Epithelial cell of esophagus (primary cell): ENCODE measurements at places on chromosomes 11 and 22.

- DNase-seq, result peak; percentile 15
These were observed 127.2 kb upstream of the SLC5A12 start for GRCh38 chr11:26849036-26849435.

- no peak for DNase-seq
These were observed 11.1 kb downstream of the TSSC4 start for GRCh38 chr11:2411446-2412305.

GRCh38 chr11:72377596-72377995 is 56.7 kb downstream of the CLPB start:
- no peak for DNase-seq

GRCh38 chr11:11078344-11079086 is 220.7 kb upstream of the ZBED5 start:
- peak; percentile 20 for DNase-seq

GRCh38 chr11:122137078-122137793 is 21.2 kb upstream of the BLID start:
- DNase-seq, result peak; percentile 84

DNA sequence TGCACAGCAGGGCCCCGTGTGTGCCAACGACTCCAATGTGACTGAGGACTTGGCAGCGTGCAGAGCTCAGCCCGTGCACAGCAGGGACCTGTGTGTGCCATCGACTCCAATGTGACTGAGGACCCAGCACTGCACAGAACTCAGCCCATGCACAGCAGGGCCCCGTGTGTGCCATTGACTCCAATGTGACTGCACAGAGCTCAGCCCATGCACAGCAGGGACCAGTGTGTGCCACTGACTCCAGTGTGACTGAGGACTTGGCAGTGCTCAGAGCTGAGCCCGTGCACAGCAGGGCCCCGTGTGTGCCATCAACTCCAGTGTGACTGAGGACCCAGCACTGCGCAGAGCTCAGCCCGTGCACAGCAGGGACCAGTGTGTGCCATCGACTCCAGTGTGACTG is 347.8 kb upstream of the B3GAT1 start:
- DNase-seq, result no peak

DNA sequence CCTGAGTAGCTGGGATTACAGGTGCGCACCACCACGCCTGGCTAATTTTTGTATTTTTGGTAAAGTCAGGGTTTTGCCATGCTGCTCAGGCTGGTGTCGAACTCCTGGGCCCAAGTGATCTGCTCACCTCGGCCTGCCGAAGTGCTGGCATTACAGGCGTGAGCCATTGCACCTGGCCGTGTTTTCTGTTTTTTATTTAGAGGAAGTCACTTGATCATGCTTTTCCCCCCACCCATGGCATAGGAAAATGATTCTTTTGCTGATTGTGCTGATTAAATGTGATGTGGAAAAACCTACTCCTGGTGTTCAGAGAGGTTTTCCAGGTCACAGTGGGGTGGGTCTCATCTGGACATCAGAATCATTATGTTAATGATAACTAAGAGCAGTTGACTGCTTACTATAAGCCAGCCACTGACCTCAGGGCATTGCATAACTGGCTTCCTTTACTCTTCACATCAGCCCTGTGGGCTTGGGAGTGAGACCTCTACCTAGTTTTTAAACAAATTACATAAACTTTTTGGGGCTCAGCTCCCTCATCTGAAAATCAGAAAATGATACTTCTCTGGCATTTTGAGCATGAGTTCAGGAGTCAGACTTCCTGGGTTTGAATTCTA is 71.0 kb downstream of the PTPRJ start:
- peak; percentile 35 for DNase-seq

DNA sequence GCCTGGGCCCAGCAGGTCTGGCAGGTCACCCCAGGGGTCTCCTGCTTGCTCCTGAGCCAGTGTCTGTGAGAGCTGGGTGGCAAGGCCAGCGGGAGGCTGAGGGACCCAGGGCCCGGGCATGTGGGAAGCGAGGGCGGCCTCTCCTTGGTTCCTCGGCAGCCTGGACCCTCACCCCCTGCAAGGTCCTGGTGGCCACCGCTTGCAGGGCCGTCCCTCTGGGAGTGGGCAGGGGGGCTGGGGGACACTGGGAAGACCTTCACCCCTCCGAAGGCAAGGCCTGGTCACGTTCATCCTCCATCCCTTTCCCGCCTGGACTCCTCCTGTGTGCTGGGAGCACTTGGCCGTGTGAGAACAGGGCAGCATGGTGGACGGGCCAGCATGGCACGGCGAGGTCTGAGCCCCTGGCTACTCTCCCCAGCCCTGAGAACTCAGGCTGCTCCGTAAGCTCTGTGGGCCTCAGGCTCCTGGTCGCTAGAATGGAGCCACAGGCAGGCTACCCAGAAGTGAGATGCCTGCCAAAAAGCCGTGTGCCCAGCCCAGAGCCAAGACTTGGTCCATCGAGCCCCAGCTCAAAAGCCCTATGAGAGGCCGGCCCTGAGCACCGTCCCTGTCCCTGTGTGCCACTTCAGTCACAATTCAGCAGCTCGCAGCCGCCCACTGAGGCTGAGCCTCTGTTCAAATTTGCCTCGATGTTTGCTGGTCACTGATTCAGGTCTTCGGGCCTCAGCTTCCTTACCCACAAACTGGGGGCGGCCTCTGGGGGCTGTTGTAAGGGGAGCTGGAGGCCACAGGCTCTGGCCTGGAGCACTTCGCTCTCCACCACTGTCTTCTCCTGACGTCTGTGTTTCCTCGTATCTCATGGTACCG is 45.0 kb downstream of the IGLL1 start:
- no peak for DNase-seq

- no peak for DNase-seq
These were observed 557.1 kb upstream of the CADM1 start for GRCh38 chr11:116061322-116061721.

DNA sequence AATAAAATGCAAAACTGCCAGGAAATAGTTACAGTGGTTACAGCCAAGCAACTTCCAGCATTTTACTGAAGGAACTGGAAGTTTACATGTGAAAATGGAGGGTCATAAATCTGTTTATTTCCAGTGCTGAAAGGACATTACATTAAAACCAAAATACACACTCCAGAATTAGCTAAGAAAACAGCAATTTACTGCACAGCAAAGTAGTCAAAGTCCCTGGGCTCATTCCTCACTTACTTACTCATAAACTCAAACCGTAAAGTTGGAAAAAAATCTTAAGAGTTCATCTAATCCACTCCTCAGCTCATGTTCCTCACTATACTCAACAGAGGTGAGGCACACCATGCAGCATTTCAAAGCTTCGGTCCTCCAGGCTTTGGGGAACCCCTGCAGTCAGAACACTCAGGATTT is 17.4 kb downstream of the CTSC start:
- DNase-seq, result no peak

DNA sequence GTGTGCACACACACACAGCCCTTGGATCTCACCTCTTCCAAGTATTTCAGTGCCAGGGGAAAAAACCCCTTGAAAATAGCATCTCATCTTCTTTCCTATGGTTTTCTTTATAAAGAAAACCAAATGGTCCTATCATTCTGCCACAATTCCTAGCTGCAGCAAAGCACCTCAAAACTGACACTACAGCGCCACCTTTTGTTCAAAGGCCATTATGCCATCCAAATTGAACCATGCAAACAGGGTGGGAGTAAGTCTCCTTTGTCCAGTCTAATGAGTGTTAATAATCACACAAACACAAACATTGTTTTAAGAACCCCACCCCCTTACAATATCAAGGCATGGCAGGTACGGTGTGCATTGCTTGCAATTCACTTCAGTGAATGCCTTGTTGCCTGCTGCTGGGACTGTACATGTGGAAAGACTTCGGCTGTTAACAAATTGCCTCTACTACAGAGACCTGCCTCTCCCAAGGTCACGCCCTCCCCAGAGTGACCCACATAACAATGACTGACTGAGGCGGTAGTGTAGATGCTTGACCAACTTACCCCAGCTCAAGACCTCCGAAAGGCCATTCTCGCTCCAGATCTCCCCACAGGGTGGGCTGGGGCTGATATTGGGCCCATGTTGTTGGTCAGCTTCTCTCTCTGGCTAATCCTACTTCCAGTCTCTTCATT is 31.7 kb downstream of the FAM181B start:
- peak; percentile 55 for DNase-seq

DNA sequence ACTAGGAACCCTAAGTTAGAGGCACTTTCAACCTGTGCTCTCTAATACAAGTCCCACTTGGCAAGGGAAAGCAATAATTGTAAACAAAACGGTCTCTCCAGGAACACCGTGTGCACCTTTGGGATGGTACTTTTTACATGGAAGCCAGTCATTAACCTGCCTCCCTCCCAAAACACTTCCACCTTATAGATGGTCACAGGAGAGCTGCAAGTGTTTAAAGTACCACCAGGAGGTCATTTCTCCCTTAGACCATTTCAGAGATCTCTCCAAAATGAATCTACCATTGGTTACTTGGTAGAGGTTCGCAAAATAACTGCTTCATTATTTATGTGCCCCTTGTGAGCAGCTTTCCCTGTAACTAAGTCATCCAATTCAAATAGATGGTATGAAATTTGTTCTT is 375.3 kb downstream of the DYNC2H1 start:
- DNase-seq, result no peak

DNA sequence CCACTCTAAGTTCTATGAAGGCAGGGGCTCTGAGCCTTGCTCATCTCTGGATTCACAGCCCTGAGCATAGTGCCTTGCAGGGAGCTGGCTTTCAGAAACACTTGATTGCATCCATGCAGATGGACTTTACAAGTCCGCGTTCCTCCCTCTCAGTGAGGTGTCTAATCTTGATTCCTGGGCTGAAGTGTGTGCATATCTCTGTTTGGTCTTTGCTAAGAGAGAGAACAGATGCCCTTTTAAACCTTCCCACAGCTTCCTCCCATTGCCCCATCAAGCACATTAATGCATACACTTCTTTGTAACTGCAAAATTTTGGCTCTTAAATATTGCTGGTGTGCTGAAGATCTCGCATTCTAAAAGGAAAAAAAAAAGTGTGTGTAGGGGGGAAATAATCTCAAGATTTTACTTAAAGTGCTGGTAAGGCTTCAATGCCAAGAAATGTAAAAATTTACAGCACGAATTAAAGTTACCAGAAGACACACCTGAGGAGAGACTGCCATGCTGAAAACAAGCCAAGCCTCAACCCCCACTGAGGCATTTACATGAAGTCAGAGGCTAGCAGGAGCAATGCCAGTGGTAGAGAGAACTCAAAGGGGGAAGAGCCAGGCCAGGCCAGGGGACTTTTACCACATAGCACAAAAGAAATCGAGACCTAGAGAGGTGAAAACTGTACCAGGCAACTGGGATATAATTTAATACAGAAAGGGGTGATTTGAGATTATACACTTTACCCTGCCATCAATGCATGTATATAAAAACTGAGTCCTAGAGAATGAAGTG is 492.1 kb downstream of the SOX6 start:
- no peak for DNase-seq

DNA sequence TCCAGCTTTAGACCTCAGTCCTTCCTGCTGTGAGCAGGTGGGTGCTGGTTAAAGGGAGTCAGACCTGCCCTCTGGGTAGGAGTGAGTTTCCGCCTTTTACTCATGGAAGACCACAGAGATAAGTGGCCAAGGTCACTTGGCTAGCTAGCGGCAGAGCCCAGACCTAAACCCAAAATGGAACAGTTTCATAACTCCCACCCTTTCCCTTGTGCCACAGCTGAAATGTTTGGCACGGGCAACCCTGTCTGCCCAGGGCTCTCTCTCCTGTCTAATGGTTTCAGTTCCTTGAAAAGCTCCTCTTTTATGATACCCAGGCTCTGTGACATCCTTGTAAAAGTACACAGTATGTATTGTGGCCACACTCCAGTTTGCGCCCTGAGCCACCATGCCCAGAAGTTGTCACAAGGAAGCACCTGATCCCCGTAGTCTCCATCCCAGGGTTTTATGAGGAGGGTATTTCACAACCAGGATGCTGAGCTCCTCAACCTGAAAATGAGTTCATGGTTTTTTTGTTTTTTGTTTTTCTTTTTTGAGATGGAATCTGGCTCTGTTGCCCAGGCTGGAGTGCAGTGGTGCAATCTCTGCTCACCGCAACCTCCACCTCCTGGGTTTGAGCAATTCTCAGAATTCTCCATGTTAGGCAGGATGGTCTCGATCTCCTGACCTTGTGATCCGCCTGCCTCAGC is 5.1 kb downstream of the MB start:
- no peak for DNase-seq

DNA sequence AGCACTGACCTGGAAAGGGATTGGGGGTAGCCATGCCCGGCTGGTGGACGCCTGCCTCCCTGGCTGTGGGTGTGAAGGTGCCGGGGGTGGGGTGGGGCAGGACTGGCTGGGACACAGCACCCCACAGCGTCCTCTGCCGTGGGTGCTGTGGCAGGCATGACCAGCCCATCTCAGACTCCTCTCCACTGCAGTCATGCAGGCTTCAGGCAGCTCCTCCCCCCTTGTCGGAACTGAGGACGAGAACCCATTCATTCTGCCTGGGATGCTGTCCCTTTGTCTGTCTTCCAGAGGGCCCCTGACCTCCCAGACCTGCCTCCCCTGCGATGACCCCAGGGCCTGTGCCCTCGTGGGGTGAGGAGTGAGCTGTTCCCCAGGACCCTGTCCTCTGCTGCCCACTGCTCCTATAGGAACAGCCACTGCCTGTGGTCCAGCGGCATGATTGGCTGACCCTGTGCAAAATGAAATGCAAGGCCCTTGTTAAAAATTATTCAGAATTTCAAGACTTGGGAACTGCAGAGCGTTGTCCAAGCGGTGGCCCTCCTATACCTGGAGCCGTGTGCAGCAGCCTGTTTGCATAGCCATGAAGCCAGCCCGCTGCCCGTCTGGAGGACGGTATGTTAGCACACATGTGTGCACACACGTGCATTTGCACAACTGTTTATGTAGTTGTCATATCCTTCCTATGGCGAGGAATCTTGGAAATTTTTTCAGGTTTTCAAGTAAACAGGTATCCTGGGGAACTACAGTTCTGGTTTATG is 1122.3 kb downstream of the BRD1 start:
- no peak for DNase-seq

- peak; percentile 82 for DNase-seq
These were observed 115.9 kb downstream of the NAV2 start for GRCh38 chr11:19828382-19829108.

DNA sequence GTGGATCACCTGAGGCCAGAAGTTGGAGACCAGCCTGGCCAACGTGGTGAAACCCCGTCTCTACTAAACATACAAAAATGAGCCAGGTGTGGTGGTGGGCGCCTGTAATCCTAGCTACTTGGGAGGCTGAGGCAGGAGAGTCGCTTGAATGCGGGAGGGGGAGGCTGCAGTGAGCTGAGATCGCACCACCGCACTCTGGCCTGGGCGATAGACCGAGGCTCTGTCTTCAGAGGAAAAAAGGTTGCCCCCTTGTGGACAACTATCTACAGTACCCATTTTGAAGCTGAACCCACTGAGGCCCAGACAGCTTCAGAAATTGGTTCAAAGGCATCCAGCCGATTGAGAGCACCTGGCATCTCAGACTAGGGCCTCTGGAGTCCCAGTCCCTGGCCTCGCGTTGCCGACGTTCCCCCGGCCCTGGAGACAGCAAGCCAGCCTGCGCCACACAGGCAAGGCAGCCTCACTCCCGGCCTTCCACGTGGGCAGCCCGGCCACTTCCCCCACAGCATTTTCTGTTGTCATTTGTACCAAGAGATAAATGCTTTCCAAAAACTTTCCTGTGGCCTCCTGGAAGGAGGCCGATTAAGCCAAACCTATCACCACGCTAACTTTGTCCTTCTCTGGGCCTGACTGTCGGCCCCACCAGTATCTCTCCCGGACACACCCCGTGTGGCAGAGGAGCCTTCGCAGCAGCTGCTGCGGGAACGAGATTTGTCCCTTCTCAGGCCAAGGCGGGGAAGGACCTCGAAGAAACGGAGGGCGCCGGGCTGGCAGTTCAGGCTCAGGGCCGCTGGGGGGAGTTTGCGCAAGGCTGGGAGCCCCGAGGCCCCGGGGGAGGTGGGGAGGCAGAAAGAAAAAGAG is 82.8 kb downstream of the FLI1 start:
- peak; percentile 34 for DNase-seq
